ENCODE measurements at places on chromosomes 6 and 20. TPM values are rescaled to one million over a fixed set of nuclear protein-coding genes. Genes with fewer than 3 reads are reported as not detected.

Gene WDR46
- total RNA-seq = 34.4 TPM

Gene C6orf132
- 13.5 TPM for total RNA-seq

Gene NTSR1
- total RNA-seq = not detected

Gene RRP36
- 35.3 TPM for total RNA-seq

Gene PI3
- 9.2 TPM for total RNA-seq

Gene MAPK14
- 67.9 TPM for total RNA-seq

Gene PSORS1C2
- total RNA-seq = not detected

Gene ASIP
- not detected for total RNA-seq

Gene WFDC9
- total RNA-seq = not detected

Gene DLK2
- 0.53 TPM for total RNA-seq

Gene DSP
- total RNA-seq = 22.8 TPM

Gene IL17A
- not detected for total RNA-seq

Gene SLC25A27
- 19.1 TPM for total RNA-seq

Gene HUS1B
- 1.1 TPM for total RNA-seq

Gene FAM83C
- not detected for total RNA-seq

Gene EPHA7
- total RNA-seq = 0.86 TPM

Gene ZNF311
- total RNA-seq = 1.6 TPM

Gene BLOC1S5
- 11.8 TPM for total RNA-seq

Gene KLC4
- total RNA-seq = 45.2 TPM

Gene GLP1R
- 0.35 TPM for total RNA-seq

Gene CCM2L
- 18.8 TPM for total RNA-seq

Gene TMEM14B
- 61.0 TPM for total RNA-seq

Gene ARMH2
- 0.68 TPM for total RNA-seq

Gene CYB5R4
- 35.4 TPM for total RNA-seq

Gene HNF4A
- total RNA-seq = 0.18 TPM

Gene PAX1
- not detected for total RNA-seq

Gene CST5
- total RNA-seq = not detected

Gene TMEM244
- not detected for total RNA-seq

Gene MICB
- 13.8 TPM for total RNA-seq

Gene BNIP5
- total RNA-seq = not detected
